NCI-H2081 treated with DMSO at 0.1 percent for 48 hours (cell line): ENCODE measurements at places on chromosomes 3 and 15.

- no peak for DNase-seq
Observed at GRCh38 chr15:36964626-36965025, 135.7 kb downstream of the MEIS2 start.

DNA sequence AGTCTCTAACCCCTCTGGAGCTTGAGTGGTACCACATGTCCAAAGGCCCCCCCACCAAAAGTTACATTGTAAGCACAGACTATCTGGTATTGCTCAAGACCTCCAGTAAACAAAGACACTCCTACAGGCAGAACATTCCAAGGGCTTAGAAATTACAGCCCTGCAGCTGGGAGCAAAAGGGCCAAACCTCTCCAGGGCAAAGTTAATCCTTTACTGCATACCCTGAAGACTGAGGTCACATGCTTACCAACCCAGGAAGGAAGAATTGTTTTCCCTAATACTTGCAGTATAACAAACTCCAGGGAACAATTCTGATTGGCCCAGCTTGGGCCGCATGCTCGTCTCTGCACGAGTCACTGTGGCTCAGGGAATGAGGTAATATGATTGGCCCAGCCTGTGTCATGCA is 266.1 kb upstream of the NR2F2 start:
- DNase-seq = no peak

- DNase-seq = no peak
Observed at GRCh38 chr3:177335728-177336127, 138.4 kb upstream of the TBL1XR1 start.

GRCh38 chr3:112126511-112126911 is 6.5 kb downstream of the GCSAM start:
- no peak for DNase-seq

GRCh38 chr3:57060089-57060821 is at the start of gene SPATA12:
Gene SPATA12 (plus strand): TSS chr3:57060664. CDS start chr3:57073695, 13,031 bp downstream.
- no peak for DNase-seq

DNA sequence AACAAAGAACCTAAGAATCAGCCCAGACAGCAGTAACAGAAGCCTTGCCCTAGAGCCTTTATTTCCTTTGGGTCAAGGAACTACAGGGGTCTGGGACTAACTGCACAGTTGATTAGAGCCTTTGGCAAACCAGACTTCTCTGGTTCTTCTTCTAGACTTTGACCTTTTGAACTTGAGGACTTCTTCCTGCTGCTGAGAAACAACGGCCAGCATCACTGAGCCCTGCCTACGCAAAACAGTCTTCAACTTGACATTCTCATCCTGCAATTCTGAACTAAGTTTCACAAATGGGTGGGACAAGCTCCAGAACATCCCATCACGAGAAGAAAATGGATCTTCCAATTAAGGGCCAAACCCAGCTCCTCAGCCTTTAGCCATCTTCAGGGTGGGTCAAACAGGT is 31.4 kb downstream of the CMTM6 start:
- DNase-seq = no peak

GRCh38 chr3:195732940-195733339 is 12.2 kb downstream of the MUC20 start:
- DNase-seq = no peak

GRCh38 chr3:57007521-57008460 is 52.7 kb upstream of the SPATA12 start:
- no peak for DNase-seq

DNA sequence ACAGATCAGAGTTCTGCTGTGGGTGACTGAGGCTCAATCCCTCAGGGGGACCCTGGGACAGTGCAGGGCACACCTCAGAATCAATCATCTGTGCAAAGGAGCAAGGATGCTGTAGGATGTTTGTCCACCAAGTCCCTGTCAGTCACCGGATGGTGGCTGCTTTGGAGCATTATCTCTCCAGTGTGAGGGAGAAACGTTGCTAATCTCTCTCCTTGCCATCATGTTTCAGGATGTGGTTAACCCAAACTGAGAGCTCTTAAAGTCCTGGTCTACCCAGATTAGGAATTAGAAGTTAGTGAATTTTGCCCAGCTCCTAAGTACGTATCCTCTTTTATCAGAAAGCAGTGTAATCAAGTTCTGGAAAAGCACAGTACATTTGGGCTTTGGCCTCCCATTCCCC is 26.2 kb upstream of the LRRC3B start:
- DNase-seq = no peak

GRCh38 chr3:16072420-16073110 is 101.9 kb upstream of the GALNT15 start:
- no peak for DNase-seq

DNA sequence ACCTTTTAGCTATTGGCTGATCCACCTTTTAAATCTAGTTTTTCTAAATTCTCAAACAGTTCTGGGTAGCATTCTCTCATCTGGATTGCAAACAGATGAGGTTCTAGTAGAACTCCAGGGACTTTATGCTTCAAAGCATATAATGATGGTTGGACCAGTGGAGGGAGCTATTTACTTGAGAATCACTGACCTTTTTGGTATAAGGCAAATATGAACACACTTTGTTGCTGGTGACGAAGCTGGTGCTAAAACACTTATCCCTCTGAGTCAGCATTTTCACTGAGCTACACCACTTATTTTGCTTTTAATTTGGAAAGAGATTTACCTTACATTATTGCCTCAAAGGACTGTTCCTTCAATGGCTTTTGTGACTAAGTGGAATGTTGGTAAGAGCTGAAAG is 58.6 kb upstream of the SLITRK3 start:
- no peak for DNase-seq

- no peak for DNase-seq
Observed at GRCh38 chr3:43581343-43581742, 40.5 kb downstream of the ANO10 start.

GRCh38 chr3:179796421-179796820 is 143.6 kb downstream of the USP13 start:
- no peak for DNase-seq

DNA sequence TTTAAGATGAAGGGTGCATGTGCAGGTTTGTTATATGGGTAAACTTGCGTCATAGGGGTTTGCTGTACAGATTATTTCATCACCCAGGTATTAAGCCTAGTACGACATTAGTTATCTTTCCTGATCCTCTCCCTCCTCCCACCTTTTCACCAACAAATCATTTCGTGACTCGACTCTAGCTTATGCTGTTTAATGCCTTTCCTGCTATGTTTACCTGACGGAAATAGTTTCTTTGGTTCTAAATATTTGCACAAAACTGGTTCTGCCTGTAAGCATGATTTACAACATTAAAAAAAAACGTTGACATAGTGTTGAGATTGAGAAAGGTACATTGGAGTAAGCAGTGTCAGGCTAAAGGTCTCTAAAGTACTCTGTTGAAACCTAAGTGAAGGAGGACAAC is 2.4 kb downstream of the GNL3 start:
- no peak for DNase-seq
